ENCODE measurements at places on chromosomes 6 and 20.

- DNase-seq: no peak
These were observed 6.7 kb downstream of the RAET1G start for GRCh38 chr6:149915970-149916865.

- no peak for DNase-seq
These were observed 627.9 kb downstream of the PRKN start for GRCh38 chr6:162099685-162100084.

DNA sequence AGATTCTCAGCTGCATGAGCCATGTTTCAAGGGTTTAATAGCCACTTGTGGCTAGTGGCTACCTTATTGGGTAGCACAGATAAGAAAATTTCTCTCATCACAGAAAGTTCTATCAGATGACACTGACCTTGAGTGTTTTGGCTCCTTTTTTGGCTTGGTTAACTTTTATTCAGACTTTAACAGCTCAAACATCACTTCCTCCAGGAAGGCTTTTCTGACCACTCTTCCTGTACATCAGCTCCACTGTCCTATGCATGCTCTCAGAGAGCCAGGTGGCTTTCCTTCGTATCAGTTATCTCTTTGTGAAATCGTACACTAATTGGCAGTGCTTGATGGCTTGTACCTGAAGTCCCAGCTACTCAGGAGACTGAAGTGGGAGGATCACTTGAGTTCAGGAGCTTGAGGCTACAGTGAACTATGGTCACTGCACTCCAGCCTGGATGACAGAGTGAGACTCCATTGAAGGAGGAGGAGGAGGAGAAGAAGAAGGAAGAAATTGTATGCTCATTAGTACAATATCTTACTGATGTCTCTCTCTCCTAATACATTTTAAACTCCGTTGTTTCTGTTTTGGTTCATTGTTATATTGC lies 10.7 kb downstream of the MAFB start:
- DNase-seq: no peak

DNA sequence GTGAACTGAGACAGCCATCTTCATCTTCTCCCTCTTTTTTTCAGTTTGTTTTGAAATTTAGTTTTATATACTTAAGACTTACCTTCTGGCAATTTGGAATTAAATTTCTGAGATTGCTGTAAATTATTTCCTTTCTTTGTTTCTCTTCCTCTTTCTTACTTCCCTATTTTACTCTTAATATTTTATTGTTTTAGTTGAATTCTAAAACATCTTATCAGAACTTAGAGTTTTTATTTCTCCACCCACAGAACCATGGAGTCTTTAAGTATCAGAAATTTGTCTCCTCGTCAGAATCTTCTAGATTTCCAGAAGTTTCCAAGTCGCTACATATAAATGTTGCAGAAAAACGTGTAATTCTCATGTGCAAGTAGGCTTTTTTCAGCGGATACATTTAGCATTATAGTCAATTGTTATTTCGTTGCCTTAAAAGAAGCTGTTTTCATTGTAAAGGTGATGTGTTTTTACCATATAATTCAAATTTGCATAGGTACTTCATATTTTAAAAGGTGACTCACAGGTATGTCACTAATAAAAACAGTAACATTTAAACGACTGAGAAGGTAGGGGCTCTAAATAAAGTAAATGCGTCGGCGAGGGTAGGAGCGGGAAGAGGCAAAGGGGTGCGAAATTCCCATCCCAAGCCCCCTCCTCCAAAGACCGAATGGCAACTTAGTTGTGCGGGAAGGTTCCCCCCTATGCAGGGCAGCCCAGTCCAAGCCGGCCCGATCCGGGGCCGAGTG lies 866 bp upstream of the MYO6 start:
- DNase-seq: no peak

- no peak for DNase-seq
These were observed 16.8 kb downstream of the MRAP2 start for GRCh38 chr6:84050408-84050807.

GRCh38 chr6:24721461-24722215 lies 2.7 kb upstream of the C6orf62 start:
- peak; percentile 78 for DNase-seq

- DNase-seq: no peak
These were observed 176.8 kb downstream of the NFATC2 start for GRCh38 chr20:51365670-51366069.

DNA sequence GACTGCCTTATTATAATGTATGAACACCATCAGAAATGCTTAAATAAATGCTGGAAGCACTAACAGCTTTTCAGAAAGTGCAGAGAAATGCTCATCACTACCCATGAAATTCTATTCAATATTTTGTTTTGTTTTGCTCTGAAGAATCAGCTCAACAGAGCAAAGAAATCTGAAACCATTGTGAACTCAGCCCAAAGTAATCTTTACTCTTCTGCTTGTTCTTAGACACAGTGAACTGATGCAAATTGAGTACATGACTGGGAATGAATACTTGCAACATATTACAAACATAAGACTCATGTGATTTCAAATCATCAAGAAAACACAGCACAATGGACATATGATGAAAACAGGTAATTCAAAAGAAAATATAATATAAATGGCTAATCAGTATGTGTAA lies 404.6 kb upstream of the OPRM1 start:
- DNase-seq: no peak

DNA sequence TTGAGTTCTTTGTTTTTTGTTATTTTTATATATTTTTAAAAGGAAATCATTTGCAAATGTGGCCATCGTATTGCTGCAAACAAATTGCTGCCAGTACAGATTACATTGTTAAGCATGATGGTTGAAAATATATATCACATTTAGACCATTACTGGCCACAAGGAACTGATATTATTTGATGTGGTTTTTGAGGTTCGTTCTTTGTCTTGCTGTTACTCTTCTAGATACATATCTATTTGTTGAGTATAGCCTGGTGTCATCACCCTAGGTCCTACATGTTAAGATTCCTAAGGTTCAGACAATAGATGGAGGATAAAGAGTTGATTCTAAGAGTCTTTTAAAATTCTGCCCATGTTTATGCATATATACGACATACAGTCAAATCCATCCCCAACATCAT lies 306.0 kb downstream of the FARS2 start:
- DNase-seq: no peak

- no peak for DNase-seq
These were observed 732 bp downstream of the CYP24A1 start for GRCh38 chr20:54172856-54173652.

DNA sequence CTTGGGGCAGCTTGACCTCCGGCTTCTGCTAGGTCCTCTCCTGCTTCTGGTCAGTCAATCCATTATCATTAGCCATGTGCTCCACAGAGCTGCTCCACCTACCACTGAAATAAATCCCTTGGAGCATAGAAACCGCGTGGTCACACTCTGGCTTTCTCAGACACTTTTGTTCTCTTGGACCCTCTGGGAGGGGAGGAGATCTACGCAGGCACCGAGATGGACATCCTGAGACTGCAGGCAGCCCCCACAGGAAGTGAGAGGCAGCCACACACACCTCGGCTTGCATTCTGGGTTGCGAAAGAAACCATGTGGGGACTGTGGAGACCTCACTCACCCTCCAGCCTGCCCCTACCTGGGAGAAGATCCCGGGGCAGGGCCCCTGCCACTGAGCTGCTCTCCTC lies 79.5 kb downstream of the FYN start:
- no peak for DNase-seq

GRCh38 chr6:54194067-54194466 lies 82.8 kb downstream of the MLIP start:
- DNase-seq: no peak

DNA sequence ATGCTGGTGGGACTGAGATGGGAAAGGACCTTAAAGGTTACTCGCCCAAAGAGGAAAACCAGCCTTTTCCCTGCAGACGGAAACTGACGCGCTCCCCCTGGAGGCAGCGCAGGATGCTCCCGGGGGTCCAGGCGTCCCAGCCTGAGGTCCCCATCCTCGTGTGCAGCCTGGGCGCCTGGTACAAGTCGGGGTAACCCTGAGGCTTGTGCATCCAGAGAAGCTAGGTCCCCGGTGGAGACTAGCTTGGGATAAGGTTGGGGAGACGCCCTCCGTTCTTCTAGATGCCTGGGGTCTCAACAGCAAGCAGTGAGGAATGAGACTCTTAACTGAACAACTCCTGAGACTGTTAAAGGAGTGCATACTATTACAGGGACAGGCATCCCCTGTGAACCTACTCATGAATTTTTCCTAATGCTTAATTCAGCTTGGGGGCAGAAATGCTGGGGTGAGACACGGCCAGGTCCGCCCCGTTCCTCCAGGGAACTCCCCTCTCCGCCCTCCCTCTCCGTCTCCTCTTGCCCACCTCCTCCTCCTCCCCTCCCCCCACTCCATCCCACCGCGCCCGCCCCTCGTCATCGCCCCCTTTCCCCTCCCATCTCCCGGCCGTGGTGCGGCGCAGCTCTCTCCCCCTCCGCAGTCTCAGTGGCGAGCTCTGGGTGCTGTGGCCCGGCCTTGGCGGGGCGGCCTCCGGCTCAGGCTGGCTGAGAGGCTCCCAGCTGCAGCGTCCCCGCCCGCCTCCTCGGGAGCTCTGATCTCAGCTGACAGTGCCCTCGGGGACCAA lies at the start of gene PRSS35:
PRSS35 (plus strand) TSS at position 634 of the 781 bp plus-strand sequence. CDS start 10,908 bp downstream, outside the sequence.
- DNase-seq: no peak

DNA sequence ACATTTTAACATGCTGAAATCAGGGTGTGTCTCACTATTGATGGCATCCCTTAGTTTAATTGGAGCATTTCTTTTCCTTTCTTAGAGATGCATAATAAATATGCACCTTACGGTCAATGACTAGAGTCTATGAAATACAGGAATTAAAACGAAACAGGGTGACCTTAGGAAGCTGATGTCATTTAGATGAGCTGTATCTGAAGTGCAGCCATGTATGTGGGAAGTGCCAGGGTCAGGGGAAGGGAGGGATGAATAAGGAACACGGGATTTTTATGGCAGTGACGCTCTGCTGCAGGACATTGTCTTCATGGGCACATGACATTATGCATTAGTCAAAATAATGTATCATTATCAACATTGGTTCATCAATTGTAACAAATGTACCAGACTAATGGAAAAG lies 84.0 kb downstream of the AGPAT4 start:
- no peak for DNase-seq

DNA sequence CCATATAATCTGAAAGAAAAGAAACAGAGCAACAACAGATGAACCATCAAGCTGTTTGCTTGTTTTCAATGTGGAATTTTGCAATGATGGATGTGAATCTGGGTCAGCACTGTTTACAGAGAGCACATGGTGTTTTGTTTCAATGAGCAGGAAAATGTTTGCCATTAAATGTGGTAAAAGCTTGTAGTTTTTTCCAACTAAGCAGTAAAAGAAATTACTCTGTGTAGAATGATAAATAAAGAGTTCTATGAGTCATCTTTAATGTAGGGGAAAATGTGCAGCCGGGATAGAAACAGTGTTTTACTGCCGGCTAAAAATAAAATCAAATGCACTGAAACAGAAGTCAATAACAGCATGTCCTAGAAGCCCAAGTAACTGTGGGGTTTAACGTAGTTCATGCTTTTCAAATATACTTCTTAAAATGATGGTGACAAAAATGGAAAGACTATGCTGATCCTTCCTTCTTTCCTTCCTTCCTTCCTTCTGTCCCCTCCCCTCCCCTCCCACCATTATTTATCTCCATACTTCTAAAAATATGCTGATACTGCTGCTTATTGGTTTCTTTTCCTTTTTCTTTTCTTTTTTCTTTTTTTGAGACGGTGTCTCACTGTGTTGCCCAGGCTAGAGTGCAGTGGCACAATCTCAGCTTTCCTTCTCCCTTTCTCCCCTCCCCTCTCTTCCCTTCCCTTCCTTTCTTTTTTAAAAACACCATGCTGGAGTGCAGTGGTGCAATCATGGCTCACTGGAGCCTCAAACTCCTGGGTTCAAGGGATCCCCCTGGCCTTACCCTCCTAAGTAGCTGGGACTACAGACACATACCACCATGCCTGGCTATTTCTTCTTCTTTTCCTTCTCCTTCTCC lies 6.3 kb upstream of the NAA20 start:
- no peak for DNase-seq

DNA sequence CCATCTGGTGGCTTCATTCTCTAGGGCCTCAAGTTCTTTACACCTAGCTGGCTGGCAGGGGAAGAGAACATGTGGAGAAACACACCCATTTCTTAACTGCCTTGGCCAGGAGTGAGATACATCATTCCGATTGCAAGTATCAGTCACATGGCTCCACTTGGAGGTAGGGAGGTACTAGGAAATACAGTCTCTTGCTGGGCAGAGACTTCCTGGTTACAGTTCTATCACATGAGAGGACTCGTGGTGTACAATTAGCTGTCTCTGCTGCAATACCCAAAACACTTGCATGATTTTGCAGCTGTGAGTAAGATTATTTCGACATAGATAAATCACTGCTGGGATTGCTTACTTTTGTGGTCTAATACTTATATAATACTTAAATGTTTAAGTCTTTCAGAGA lies 51.1 kb downstream of the GTF2H5 start:
- DNase-seq: no peak

- DNase-seq: no peak
These were observed 52.3 kb downstream of the SOBP start for GRCh38 chr6:107542192-107542668.

DNA sequence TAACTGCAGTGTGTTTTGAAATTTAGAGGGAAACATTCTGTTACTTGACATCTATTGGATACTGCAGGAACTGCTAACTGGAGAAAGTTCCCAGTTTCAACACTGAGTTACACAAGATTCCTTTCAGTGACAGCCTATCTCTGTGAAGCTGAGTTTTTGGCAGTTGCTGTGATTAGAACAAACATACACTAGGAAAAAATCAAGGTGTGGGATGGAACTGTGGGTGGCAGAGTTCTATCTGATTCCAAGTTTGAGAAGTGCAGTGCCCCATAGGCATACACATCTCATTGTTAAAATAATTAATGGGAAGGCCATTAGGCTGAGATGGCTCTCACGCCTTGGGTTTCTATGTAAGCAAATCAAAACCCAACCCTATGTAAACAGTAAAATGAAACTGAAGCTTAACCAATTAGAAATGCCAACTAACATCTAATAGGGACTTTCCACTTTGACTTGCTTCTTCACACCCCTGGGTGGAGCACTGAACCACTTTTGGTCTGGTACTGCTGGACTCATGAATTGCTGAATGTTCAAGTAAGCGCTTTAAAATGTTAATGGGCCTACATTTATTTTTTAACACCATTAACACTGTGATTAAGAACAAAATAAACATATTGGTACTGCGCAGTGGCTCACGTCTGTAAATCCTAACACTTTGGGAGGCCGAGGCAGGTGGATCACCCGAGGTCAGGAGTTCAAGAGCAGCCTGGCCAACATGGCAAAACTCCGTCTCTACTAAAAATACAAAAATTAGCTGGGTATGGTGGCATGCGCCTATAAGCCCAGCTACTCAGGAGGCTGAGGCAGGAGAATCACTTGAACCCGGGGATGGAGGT lies 55.2 kb upstream of the TBC1D7 start:
- DNase-seq: no peak

GRCh38 chr6:36973647-36974046 lies 12.3 kb downstream of the MTCH1 start:
- no peak for DNase-seq

DNA sequence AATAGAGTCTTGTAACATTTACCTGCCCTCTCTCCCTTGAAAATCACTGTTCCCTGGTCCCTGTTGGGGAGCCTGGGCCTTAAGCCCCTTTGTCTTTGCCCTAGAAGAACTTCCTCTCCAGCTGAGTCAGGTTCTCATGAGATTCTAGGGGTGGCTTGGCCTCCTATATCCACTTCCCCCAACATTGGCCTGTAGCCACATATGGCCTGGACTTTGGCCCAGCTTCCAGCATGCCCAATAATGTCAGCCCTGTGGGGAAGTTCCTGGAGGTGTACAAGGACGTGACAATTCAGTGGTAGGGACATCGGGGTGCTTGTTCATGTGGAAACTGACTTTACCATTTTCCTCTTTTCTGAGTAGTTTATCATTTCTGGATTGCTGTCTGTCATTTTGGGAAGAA lies 17.2 kb upstream of the MAS1L start:
- DNase-seq: no peak

- DNase-seq: no peak
These were observed 672.4 kb upstream of the MARCKS start for GRCh38 chr6:113184736-113185135.

Measured in thoracic aorta (tissue), 2 donors.